Small intestine (tissue), 16 donors: ENCODE measurements at places on chromosomes 2 and 18.

GRCh38 chr2:63827749-63828148, 13.9 kb upstream of the UGP2 start:
- no peak for DNase-seq

DNA sequence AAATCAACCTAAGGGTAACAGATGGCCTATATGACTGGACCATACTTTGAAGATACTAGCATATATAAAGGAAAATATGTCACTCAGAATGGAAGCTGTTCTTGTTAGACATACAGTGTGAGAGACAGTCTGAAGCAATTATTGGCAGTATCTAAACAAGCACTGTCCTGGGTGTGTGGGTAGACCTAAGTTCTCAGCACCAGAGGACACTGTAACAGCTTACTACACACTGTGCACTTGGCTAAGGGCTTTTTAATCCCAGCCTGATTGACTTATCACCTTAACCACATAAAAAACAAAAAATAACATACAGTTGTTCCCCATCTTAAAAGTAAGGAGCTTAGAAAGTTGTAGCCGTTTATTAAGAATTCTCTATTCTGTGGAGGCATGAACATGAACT, 1066.1 kb upstream of the FANCL start:
- DNase-seq = no peak

GRCh38 chr2:234469251-234469845, 27.5 kb downstream of the ARL4C start:
- no peak for DNase-seq

GRCh38 chr2:74576863-74577229, 22.3 kb downstream of the DOK1 start:
- DNase-seq = no peak

- DNase-seq = no peak
Observed at GRCh38 chr2:33616873-33617272, 17.8 kb upstream of the FAM98A start.

GRCh38 chr18:1002653-1003178, 98.0 kb downstream of the ADCYAP1 start:
- no peak for DNase-seq

- no peak for DNase-seq
Observed at GRCh38 chr2:187165936-187166610, 282.0 kb downstream of the CALCRL start.
